ENCODE measurements at places on chromosomes 5 and 9.
A peak's percentile ranks its signal among the peaks of the same experiment; 100 is the strongest.

DNA sequence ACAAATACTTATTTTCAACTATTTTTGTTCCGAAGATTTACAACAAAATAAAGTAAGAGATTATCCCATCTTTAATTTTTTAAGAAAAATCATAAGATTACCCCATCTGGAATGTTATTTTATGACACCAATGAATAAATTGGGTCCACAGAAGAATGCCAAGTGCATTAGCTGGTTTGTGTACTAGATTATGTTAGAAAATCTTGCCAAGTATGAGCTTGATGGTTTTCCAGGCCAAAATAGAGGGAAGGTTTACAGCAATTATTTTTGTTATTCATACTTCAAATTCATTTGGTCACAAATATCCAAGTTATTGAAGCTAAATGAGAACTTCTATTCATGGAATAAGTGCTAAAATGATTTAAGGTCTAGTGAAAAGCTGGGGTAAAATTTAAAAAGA, 109.4 kb upstream of the DMRTA1 start:
- DNase-seq = no peak

DNA sequence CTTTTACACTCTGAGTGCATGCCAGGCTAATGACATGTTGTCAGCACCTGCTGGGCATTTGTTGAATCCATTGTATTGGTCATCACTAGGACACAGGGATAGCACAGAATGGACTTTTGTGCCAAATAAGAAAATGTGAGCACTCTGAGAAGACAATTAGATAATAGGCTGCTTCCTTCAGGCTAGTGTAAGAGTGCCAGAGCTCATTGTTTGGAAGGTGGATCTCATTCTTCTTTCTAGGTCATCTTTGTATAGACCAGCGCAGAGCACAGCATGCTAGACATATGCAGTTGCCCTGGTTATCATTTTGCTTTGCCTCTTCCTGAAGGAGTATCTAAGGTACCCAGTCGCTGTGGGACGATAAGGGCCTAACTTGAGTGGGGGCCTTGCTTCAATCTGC, 493.4 kb upstream of the COX7C start:
- DNase-seq = no peak

GRCh38 chr5:110055302-110055701, 365.6 kb downstream of the MAN2A1 start:
- DNase-seq = no peak

DNA sequence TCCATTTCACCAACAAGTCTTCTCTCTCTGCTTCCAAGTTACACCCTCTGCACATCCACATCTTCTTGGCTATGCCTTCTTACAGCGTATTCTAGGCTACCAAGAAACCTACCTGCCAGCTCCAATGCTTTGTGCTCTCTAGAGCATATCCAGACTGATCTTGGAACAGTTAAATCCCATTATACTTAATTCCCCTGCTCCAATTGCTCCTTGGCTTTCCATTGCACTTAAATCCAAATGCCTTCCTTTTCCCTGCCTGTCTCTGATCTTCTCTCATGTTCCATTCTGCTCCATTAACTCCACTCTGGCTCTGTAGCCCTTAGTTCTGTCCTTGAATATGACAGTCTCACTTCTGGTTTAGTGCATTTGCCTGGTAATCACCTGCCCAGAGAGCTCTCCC, 322.4 kb downstream of the LRRC70 start:
- no peak for DNase-seq

GRCh38 chr5:65952259-65952658, 25.9 kb downstream of the ERBIN start:
- no peak for DNase-seq

DNA sequence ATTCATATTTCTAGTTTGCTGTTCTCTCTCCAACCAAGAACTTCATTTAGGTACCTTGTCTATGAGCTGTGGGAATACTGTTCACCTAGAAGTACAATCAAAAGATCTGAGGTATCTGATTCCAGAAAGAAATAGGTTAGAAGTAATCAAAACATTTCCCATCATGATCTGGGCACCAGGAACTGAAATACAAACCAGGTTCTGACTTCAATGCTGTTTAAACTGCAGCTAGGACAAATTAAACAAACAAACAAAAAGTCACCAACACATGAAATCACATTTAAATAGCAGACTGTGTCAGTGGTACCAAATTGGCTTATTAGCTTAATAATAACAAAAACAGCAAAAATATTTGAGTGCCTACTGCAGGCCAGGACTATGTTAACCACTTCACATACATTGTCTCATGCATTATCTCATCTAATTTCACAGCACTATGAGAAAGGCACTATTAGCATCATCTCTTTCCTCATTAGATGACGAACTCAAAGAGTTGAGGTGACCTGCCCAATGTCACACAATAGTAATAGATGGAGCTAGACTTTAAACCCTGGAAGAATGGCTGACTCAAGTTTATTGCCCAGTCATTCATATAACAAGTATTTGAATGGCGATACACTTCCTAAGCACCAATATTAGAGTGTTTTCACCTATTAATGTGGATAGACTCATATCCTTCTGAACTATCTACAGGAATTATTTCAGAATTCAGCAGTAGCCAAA, 14.5 kb downstream of the PLPP1 start:
- DNase-seq = no peak

DNA sequence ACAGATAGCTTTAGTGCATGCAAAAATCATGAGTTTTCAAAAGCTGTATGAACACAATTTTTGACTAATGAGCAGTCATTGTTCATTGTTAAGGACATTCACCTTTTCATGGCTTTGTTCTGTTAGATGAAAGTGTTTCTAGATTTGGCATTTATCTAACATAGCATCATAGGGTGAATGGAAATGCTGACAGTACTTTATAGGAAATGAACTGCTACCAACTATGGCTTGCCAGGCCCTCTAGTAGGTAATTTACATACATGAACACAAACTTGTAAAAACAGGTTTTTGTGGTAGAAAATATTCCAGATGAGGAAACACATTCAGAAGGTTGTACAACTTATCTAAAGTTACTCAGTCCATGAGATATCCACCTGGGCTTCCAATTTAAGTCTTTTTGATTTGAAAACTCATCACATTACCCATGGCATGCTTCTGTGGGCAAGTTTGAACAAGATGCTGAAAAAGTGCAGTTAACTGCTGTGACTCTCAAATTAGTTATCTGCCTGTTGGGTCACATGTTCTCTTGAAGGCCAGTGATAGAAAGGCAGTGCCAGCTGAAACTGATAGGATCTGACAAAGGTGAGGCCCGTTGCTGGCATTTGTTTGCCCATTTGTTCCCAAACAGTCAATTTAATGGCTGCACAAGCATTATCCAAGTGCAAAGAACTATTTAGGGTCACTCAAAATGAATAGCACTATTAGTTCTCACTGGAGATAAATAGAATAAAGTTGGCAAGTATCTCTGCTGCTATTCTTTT, 399.1 kb downstream of the MAN2A1 start:
- no peak for DNase-seq

GRCh38 chr9:86795823-86796553, 151.3 kb downstream of the GAS1 start:
- no peak for DNase-seq

DNA sequence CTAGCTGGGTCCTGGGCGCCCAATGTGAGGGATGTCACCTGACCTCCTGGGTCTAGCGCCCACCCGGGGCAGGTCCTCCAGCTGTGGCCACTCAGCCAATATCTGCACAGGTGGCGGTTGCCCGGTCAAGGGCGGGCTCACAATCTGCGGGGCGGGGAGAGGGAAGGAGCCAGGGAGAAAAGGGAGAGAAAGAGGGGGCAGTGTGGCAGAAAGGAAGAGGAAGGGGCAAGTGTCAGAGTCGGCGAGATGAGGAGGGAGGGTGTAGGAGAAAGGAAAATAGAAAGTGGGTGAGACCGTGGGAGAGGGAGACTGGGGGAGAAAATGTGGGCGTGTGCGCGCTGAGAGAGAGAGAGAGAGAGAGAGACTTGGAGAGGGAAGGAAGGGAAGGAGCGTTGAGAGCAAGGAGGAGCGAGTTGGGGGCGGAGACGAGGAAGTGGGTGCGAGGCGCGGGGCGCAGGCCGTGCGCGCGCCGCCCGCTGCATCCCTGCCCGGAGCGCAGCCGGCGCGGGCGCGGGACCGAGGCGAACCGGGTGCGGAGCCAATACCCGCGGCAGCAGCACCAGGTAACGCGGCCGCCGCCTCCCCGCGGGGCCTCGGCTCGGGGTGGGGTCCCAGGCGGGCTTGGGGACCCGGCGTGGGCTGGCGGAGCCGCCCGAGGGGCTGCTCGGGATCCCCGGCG, at the start of gene HRH2:
Gene HRH2, plus strand, starts transcription at position 479 of the 679 bp plus-strand sequence. CDS start 25,163 bp downstream, outside the sequence.
- DNase-seq = peak; percentile 47

GRCh38 chr9:86598411-86599239, 244.4 kb upstream of the TUT7 start:
- DNase-seq = no peak

GRCh38 chr9:124251605-124252378, 6.0 kb upstream of the NEK6 start:
- no peak for DNase-seq

DNA sequence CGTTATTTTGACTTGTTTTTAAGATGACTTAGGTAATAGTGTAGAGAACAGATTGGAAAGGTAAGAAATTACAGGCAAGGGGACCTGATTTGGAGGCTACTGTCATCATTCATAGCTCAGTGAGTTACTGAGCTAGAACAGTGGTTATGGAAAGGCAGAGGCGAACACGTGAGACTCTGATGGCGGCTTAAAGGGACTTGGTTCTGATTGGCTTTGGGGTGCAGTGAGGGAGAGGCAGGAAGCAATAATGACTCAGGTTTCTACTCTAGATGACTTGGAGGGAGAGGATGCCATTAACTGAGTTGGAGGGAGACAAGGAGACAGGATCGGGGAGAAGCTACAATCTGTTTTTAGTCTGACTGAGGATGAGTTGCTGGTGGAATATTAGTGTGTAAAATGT, 3.0 kb downstream of the F2RL2 start:
- DNase-seq = no peak

GRCh38 chr5:150751096-150751891, 7.5 kb downstream of the DCTN4 start:
- DNase-seq = no peak

DNA sequence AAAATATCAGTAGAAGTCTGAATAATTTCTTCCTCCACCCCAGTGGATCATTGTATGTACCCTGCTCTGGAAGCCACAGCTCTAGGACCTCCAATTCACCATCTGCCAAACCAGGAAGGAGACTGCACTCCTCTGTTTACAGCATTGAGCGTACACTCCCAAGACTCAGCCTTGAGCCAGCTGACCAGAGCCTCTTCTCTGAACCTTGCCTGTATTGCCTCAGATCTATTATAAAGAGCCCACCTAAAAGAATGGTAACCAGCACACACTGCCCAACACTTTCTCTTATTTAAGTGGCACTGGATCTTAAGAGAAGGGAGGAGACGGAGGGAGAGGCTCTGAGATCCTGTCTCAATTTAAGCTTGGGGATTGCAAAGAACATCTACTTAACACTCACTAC, 217.8 kb upstream of the RASEF start:
- DNase-seq = no peak

DNA sequence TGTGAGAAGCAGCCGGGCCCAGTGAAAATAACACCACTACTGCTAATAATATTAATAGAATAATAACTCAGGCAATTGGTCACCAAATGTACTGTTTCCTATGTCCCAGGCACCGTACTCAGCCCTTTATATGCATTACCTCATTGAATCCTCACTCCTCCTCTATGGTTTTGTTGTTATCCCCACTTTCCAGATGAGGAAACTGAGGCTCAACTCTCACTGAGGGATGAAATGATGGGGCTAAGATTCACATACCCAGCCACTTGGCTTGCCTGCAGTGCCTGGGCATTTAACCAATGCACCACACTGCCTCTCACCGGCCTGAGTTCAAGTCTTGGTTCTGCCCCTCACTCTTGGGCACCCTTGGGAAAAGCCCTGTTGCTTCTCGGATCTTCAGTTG, 34.1 kb downstream of the WHRN start:
- no peak for DNase-seq

DNA sequence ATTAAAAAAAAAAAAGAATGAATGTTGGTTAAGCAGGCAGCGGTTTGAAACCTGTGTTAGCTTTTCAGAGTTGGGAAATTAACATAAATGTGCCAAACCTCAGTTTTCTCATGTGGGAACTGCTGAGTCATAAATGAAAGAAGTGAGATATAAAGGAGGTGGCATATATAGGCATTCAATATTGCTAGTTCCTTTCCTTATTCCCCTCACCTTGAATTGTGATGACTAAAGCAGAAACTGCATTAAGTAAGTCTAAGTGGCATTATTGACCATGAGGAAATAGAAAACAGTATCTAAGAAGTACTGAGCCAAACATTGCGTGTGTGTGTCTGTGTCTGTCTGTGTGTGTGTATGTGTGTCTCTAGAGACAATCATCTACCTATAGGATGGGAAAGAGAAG, 691.2 kb downstream of the TLR4 start:
- no peak for DNase-seq

GRCh38 chr9:2655411-2655901, 33.9 kb downstream of the VLDLR start:
- DNase-seq = no peak

GRCh38 chr5:147963948-147964693, 57.8 kb upstream of the C5orf46 start:
- DNase-seq = no peak

- DNase-seq = no peak
Measured at GRCh38 chr9:124755061-124755460, 16.1 kb downstream of the NR6A1 start.

- no peak for DNase-seq
Measured at GRCh38 chr9:99401680-99402504, 179.8 kb downstream of the SEC61B start.

GRCh38 chr9:78938821-78939220, 632.9 kb upstream of the TLE4 start:
- no peak for DNase-seq

GRCh38 chr5:51034222-51034901, 348.9 kb upstream of the ISL1 start:
- no peak for DNase-seq

- DNase-seq = peak; percentile 49
Measured at GRCh38 chr9:99824378-99825171, 2.9 kb downstream of the NR4A3 start.
